NCI-H345 (cell line): ENCODE measurements at places on chromosomes 16 and 17.

DNA sequence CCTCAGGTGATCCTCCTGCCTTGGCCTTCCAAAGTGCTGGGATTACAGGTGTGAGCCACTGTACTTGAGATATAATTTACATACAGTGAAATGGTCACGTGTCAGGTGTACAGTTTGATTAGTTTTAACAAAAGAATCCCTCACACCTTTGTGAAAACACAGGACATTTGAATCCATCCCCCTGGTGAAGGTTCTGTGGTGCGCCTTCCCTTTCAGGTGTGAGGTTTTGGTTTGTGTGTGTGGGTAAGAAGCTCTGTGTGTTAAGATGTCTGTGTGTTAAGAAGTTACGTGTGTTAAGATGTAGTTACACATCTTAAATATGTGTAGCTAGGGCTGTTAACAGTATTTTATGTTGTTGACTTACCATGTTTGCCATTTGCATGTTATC is 4.4 kb downstream of the SEC14L1 start:
- DNase-seq = no peak

GRCh38 chr17:32907583-32907982 is 20.4 kb upstream of the TMEM98 start:
- DNase-seq = no peak

- DNase-seq = no peak
These were observed 9.4 kb downstream of the KIAA0513 start for GRCh38 chr16:85037050-85037410.

GRCh38 chr16:56872863-56873391 is 7.9 kb downstream of the SLC12A3 start:
- no peak for DNase-seq

GRCh38 chr16:9647981-9648701 is 534.1 kb downstream of the GRIN2A start:
- no peak for DNase-seq

DNA sequence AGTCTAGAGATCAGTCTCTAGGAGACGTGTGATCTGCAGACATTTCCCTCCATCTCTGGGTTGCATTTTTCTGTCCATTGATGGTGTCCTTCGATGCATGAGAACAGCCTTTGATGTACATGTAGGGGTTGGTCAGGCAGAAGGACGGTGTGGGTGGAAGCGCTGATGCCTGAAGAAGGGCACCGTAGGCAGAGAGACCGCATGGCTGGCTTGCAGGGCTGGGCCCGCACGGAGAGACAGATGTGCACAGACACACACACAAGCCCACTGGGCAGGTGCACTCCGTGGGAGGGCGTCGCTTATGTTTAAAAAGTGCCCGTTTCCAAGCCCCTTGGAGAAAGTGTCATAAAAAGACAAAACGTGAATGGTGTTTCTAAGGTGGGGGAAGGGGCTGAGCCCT is 15.7 kb upstream of the WFIKKN1 start:
- no peak for DNase-seq
